ENCODE measurements at places on chromosomes 2 and 18.

GRCh38 chr2:162006337-162006736 is 67.7 kb downstream of the DPP4 start:
- no peak for DNase-seq

GRCh38 chr18:25283781-25284180 is 68.2 kb downstream of the ZNF521 start:
- DNase-seq: no peak

DNA sequence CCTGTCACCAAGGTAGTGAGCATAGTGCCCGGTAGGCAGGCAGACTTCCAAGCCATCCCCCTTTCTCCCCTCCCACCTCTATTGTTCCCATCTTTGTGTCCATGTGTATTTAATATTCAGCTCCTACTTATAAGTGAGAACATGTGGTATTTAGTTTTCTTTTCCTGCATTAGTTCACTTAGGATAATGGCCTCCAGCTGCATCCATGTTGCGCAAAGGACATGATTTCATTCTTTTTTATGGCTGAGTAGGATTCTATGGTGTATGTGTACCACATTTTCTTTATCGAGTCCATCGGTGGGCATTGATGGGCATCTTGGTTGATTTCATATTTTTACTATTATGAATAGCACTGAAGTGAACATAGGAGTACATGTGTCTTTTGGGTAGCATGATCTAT is 35.3 kb downstream of the MMADHC start:
- DNase-seq: no peak

DNA sequence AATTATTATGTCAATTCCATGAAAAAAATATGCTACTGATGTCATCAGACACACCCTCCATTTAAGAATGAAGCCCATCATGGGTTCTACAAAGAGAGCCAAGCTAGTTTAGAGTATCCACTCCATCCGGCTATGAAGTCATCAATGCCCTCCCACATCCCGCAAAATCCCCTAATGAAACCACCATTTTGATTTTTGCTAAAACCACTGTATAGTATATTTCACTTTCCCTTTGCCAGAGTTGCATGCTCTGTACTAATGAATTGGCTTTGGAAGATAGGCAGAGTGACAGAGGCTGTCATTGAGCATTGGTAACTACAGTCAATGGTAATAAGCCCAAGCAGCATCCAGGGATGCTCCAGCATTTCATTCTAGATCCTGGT is 118.6 kb downstream of the ANKRD44 start:
- DNase-seq: no peak

DNA sequence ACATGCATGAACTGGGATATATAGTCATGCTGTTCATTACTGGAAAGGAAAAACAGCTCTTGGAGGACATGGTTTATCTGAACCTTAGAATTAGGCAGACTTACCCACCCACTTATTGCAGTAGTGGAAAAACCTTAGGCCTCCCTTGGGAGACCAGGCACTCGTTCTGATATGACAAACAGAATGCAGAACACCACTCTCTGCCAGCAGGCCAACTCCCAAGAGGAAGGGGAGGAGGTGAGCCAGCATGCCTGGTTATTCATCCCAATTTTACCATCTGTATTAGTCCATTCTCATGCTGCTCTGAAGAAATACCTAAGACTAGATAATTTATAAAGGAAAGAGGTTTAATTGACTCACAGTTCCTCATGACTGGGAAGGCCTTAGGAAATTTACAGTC is 17.5 kb downstream of the C18orf63 start:
- no peak for DNase-seq

- no peak for DNase-seq
Observed at GRCh38 chr2:114405247-114406116, 37.0 kb upstream of the DPP10 start.
